SK-N-DZ (cell line): ENCODE measurements at places on chromosomes 2 and 18.

GRCh38 chr2:9972621-9973479 lies 21.4 kb downstream of the GRHL1 start:
- no peak for DNase-seq

DNA sequence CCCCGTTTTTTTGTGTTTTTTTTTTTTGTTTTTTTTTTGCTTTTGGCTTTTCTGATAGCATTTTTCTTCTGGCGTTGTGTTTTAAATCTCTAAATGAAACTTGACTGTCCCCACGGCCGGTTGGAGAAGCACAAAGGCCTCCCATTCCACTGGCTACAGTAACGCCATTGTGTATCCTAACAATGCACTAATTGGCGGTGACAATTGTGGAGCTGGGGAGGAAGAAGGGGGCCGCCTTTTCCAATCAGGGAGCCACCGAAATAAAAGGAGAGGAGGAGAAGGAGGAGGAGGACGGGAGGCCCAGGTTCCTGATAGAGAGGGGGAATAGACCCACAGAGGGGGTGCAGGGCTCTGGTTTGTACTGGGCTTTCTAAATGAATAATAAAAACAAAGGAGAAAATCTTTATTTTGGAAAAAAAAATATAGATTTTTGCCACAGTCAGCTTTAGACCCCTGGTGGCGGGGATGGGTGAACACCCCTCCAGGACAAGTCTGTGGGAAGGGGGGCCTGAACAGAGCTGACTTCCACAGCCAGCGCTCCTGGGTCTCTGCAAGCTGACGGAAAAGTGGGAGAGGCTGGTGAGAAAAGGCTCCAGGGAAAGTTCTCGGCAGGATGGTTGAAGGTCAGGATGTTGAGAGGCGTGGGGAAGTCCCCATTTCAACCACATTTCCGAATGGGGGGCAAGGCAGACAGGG lies 43.7 kb upstream of the FZD5 start:
- DNase-seq, result no peak

DNA sequence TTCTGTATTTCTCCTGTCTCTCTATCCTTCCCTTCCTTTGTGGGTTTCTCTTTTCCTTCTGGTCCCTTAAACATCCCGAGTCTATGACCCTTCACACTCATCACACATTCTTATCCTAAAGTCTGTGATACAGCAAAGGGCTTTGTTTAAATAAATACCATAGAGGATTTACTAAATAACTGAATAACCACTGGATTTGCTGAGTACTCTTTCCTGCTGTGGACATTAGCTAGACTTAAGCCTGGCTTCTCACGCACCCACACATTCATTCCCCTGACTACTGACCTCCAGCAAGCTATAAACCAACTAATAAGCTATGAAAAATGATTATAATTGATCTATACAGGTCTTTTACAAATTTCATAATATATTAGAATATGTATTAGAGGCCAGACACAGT lies 76.6 kb downstream of the COL4A3 start:
- no peak for DNase-seq

DNA sequence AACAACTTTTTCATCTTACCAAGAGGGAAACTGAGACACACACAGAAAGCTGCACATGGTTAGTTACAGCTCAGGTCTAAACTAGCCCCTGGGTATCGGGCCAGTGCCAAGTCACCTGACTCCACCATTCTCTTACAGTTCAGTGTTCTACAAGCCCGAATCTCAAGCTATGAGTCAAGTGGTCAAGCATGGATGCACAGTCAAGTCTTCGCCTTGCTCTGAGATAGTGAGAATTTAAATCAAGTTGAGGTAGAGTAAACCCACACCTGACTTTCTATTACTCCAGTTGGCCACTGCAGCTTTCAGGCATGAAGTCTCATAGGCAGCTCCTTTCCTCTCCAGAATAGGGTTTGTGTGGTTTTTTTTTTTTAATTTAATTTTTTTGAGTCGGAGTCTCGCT lies 34.5 kb upstream of the ARL5A start:
- no peak for DNase-seq

DNA sequence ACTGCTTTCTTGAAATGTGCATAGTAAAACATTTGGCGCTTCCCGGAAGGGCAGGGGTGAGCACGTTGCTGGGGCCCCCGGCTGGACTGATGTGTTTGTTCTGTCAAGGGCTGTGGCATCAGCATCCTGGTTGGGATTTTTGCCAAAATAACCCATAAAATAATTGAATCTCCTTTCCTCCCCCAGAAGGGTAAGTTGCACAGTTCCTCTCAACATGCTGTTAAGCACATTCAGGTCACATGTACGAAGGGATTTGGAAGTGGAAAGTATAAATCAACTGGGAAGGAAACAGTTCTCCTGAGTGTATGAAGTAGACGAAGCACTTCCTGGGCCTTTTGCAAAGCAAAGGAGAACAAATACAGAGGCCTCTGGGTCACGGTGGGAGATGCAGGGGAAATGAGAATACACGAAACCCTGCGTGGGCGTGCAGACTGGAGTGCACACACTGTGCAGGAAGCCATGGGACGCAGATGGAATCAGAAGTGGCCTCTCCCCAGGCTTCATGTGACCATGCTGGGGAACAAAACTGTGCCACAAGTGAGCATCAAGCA lies 183.9 kb downstream of the LPIN1 start:
- DNase-seq, result no peak

- DNase-seq, result no peak
Measured at GRCh38 chr2:240614391-240614790, 10.9 kb upstream of the GPR35 start.

DNA sequence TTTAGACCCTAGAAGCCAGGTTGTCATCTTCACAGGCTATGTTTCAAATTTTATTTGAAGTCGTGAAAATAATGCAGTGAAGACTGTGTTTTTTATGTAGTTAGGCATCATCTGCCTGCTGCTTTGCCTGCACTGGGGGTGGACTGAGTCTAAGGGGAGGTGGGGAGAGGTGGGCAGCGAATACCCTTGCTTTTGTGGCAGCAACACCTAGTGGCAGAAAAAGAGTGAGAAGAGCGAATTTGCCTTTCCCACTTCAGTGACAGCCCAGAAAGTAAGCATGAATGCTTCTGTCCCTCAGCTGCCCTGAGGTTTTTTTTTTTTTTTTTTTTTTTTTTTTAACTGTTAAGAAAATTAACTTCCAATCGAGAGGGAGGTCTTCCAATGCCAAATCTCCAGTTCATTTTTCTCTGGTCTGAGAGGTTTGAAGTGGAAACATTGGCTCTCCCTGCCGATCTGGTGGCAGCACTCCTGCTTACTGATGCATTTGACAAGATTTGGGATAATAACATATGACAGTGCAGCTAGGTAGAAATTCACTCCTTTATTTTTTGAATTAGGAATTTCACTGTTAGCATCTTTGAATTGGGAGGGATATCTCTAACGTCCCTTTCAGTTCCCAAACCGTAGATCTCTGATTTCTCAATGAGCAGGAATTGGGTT lies 60.3 kb upstream of the LYPD6B start:
- peak; percentile 18 for DNase-seq

DNA sequence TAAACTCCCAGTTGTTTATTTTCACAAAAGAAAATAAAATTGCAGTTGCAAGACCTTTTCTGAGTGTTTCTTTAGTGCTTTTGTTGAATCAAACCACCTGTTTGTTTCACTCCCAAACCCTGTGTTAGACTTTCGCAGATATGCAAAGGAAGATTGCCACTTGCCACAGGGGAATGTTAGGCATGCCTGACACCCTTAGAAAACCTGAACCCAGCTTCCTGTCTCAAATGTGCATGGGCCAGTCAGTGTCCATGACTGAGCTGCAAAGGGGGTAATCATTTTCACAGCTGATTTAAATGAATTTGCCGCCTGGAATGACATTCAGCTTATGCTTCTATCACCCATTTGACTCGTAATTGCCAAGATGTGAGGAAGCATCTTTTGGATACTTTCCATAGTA lies 17.5 kb downstream of the TGOLN2 start:
- DNase-seq, result no peak

DNA sequence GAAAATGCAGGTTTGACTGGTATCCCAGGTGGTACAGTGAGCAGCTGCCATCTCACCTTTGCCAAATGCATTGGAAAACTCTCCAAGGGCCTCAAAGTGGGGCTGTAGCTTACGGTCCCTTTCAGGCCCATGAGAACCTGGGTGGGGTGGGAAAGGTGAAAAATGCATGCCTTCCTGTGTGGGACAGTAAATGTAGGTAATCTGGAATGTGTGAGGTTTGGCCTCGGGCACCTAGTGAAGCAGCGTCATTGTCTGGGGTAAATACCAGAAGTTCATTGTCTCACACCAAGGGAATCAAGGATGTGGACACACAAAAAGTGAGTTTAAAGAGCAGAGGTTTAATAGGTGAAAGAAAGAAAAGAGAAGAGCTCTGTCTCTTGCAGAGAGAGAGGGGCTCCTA lies 36.6 kb downstream of the TIMM21 start:
- DNase-seq, result no peak

- no peak for DNase-seq
Measured at GRCh38 chr2:216486708-216487107, 11.9 kb upstream of the RPL37A start.

GRCh38 chr18:49486606-49486952 lies 455 bp downstream of the C18orf32 start:
- peak; percentile 27 for DNase-seq

DNA sequence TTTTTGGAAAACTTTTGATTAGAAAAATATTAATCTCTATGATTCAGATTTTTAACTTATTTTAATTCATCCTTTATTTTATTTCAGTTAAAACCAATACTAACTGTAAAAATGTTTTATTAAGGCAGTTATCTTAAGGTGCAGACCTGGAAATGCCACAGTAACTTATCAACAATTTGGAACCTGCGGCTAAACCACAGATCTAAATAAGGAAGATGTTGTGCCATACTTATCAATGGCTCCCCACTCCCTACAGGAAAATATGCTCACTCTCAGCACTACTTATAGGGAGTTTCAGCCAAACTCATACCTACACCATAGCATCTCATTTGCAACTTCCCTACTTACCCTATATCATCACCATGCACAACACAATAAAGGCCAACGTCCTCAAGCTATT lies 226.9 kb upstream of the KYNU start:
- no peak for DNase-seq

DNA sequence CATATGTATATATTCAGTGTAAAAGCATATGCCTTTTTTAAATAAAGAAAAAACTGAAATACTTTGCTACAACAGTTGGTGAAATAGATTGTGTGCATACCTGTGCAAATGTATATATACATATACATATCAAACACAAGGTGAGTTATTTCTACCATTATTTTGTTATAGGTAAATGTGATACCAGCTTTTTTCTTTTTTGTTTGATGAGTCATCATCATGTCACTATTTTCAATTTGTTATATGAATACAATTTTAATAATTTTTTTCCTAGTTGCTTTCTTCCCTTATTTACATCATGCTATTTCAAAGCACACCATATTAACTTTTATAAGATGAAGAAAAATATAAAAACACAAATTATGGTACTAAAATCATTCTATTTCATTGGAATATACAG lies 87.0 kb upstream of the STK17B start:
- DNase-seq, result no peak

DNA sequence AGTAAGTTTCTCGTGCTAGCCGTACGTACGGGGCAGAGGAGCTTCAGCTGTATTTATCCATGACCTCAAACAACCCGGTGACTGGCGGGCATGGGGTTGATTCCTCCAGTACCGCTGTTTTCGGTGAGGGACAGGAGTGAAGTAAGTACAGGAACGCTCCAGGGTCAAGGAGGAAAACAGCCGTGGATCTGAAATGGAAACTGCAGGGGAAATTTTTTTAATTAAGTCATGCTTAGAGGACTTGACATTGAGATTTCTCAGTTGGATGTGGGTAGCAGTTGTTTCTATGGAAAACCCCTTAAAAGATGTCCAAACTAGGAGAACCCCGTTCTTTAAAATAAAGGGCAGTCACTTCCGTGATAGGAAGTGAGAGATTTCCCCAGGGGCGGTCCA lies 1.2 kb downstream of the RAB12 start:
- no peak for DNase-seq

DNA sequence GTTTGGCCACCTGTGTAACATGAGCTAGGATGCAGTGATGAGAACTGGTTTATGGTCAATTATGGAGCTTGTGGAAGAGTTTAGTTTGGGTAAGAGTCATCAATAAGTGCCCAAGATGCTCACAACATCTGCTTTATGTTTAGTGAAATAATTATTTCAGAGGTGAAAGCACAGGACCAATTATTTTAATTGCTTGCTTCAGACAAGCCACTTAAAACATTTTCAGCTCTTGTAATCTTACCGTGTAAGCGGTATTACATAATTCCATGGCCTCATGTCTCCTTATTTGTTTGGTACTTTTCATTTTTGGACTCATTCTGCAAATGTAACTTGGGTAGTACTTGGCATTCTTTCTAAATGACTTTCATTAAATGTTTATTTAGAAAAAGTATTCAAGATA lies 5.4 kb downstream of the B3GNT2 start:
- peak; percentile 27 for DNase-seq

GRCh38 chr2:152431370-152432098 lies 96.6 kb downstream of the FMNL2 start:
- DNase-seq, result no peak

DNA sequence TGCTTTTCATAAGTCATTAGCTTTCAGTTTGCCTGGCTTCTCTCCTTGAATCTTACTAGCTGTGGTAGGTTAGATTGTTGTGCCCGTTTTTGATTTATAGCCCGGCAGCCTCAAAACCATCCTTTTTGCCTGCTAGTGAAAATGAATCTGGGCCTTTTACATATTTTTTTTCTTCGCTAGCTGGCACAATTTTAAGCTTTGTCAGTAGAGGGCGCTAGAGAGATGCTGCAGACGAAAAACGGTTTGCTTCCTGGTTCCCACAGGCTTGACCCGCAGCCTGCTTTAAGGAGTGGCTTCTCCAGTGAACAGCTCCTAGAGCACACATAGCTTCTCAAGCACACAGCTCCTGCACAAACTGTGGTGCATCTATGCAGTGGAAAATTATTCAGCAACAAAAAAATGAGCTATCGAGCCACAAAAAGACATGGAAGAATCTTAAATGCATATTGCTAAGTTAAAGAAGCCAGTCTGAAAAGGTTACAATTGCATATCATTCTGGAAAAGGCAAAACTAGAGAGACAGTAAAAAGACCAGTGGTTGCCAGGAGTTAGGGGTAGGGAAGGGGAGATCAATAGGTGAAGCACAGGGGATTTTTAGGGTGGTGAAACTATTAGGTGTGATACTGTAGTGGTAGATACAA lies 47.9 kb downstream of the E2F6 start:
- no peak for DNase-seq

- peak; percentile 29 for DNase-seq
Measured at GRCh38 chr2:128425216-128425615, 106.5 kb upstream of the HS6ST1 start.

- DNase-seq, result no peak
Measured at GRCh38 chr18:44625386-44625785, 55.3 kb upstream of the SETBP1 start.

DNA sequence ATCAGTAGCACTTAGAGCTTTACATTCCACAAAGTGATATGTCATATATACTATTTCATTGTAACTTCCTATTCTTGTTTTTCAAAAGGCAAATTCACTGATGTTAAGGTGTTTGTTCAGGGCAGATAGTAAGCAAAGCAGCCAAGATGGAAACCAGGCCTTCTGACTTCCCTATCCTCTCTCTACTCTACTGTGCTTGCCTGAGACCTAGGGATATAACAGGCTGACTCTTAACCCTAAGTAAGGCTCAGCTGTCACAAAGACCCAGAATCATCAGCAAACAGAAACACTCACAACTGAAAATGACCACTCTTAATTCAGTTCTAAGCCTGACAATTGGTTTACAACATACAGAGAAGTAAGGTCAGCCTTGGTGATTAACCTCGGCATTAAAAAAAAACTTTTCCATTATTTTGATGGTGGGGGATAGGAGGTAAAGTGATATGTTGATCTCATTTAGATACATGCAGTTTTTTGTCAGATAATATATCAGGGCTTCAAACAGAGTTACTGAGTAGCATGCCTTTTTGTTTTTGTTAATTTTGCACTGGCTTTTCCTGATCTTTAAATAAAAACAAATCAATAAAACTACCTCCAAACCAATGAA lies 95.4 kb upstream of the CHRNA1 start:
- DNase-seq, result no peak
